ENCODE measurements at places on chromosomes 3 and 15. TPM values are rescaled to one million over a fixed set of nuclear protein-coding genes. Genes with fewer than 3 reads are reported as not detected.

DNA sequence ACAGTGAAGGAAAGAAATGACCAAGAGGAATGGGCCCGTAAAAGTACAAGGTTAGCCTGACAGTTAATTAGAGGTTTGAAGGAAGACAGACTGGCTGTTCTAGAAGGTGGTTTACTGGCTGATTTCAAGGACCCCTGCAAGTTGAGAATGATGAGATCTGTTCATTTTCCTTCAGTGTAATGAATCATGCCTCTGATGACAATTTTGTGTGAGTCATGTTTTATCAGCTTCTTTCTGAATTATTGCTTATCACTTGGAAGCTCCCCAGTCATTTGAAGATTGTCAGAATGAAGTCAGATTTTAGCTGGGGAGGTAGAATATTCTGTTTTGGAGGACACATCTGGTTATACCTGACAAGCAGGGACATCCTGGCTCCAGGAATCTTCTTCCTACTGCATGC, 50.6 kb downstream of the DRD3 start:
- H3K27ac ChIP-seq = no peak overlapping the region
- no peak overlapping the region for H3K4me3 ChIP-seq
- H3K36me3 ChIP-seq = no peaks in the 10 kb centered on the region

GRCh38 chr15:98676586-98677270, 28.4 kb downstream of the IGF1R start:
- no peak overlapping the region for H3K4me3 ChIP-seq
- peaks cover 2% of the 10 kb centered on the region for H3K4me1 ChIP-seq
- H3K27ac ChIP-seq = no peak overlapping the region
- no peak for DNase-seq
- no peaks in the 10 kb centered on the region for H3K27me3 ChIP-seq

DNA sequence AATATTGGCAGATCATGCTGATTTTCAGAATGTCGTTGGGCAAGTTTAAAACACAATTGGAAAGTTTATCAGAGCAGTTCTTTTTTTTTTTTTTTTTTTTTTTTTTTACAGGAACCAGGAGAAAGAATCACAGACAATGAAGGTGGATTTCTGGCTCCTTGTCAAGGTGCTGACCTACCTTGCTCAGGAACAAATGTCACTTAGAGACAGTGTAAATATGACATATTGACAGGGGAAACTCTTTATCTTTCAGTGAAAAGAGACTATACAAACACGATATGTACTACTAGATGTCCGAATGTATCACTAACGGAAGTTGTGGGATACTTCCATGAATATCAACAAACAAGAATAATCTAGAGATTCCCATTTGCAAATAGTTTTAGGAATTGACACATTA, 237.3 kb downstream of the FMN1 start:
- H3K4me1 ChIP-seq = no peaks in the 10 kb centered on the region
- no peak for DNase-seq
- H3K36me3 ChIP-seq = no peaks in the 10 kb centered on the region
- H3K4me3 ChIP-seq = no peak overlapping the region
- H3K27ac ChIP-seq = no peak overlapping the region

C3orf70 gene
- not detected for total RNA-seq

GRCh38 chr3:159928666-159929065, 60.0 kb upstream of the IL12A start:
- no peaks in the 10 kb centered on the region for H3K36me3 ChIP-seq
- no peak overlapping the region for H3K27ac ChIP-seq
- no peak overlapping the region for H3K4me3 ChIP-seq
- H3K4me1 ChIP-seq = peaks cover 5% of the 10 kb centered on the region
- no peak for DNase-seq

DNA sequence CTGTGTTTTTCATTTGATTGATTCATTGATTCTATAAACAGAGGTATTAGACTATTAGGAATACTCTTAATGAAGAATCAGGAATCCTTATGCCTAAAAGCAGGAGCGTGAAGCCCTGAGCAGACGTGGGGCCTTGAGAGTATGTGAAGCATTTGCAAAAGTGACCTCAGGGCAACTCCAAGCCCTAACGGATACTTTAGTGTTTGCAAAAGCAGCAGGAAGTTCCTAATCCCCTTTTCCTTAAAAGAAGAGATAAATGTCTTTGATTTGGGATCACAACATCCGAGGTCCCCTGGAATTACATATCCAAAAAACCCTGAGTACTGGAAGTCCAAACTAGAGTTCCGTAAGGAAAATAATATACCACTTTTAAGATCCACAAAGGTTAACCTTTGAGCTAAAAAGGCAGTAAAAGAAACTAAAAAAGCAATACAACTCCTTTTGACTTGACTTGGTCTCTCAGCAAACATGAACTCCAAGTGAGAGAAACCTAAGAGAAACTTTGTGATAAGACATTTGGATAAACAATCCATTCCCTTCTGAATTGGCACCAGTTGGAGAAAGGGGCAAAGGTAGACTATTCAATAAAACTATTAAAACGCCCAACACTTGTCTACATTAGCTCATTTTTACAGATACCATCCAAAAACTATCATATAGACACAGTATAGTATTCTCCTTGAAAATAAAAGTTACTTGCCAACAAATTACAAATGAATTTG, 27.4 kb downstream of the PRTG start:
- H3K4me3 ChIP-seq = no peak overlapping the region
- H3K36me3 ChIP-seq = no peaks in the 10 kb centered on the region
- H3K27me3 ChIP-seq = peaks cover 23% of the 10 kb centered on the region
- no peaks in the 10 kb centered on the region for H3K4me1 ChIP-seq
- no peak for DNase-seq
- H3K27ac ChIP-seq = no peak overlapping the region

DNA sequence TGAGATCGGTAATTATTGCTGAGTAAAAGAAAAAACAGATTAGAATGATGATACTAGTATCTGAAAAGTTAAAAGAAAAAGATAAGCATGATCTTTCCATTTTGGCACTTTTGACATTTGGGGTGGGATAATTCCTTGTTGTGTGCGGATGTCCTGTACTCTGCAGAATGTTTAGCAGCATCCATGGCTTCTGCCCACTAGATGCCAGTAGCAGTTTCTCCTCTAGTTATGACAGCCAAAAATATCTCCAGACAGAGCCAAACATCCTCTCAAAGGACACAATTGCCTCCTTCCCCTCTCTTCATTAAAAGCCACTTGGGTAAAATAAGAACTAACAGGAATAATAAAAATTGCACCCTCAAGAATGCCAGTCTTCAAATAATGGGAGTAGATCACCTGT, 468.8 kb upstream of the GRM7 start:
- H3K4me3 ChIP-seq = no peak overlapping the region
- H3K36me3 ChIP-seq = no peaks in the 10 kb centered on the region
- no peaks in the 10 kb centered on the region for H3K27me3 ChIP-seq
- no peak overlapping the region for H3K27ac ChIP-seq

DNA sequence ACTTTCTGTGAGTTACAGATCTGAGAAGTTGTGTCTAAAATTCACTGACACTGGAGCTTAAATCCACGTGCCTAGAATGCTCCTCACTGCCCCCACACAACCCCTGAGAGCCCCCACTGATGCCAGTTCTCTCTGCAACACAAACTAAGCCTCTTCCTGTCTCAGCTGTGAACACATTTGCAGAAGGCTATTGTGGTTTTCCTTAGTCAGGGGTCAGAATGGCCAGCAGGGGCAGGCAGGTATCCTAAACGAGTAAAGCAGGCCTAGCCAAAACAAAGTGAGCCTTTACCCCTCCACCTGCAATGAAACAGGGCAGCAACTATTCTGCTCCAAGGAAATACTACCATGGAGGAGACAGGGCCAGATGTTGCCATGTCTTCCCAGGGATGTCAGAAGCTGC, 78.6 kb downstream of the FHIT start:
- DNase-seq = no peak
- H3K4me3 ChIP-seq = no peak overlapping the region
- peaks cover 3% of the 10 kb centered on the region for H3K4me1 ChIP-seq
- no peak overlapping the region for H3K27ac ChIP-seq

- H3K27ac ChIP-seq = no peak overlapping the region
- no peaks in the 10 kb centered on the region for H3K27me3 ChIP-seq
- H3K36me3 ChIP-seq = no peaks in the 10 kb centered on the region
- H3K4me1 ChIP-seq = no peaks in the 10 kb centered on the region
- H3K4me3 ChIP-seq = no peak overlapping the region
Measured at GRCh38 chr3:76879959-76880358, 159.9 kb upstream of the ROBO2 start.

DNA sequence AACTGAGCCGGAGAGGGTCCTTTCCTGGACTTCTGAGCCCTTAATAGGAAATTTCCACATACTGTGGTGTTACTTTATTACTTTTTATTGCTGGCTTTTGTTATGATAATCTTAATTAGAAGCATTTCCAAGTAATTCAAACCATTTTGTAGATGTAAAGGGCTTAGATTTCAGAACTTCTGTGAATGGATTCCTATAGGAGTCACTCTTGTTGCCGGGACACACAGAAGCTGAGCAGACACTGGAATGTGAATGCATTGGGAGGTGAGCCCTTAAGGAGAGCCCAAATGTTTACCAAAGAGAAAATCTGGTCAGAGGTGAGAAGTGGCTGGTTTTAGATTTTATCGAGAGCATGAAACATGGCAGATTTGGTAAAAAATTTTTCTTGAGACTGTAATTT, 87.4 kb downstream of the FNDC3B start:
- no peaks in the 10 kb centered on the region for H3K27me3 ChIP-seq
- H3K27ac ChIP-seq = no peak overlapping the region
- H3K36me3 ChIP-seq = peaks cover 23% of the 10 kb centered on the region
- no peak overlapping the region for H3K4me3 ChIP-seq

DNA sequence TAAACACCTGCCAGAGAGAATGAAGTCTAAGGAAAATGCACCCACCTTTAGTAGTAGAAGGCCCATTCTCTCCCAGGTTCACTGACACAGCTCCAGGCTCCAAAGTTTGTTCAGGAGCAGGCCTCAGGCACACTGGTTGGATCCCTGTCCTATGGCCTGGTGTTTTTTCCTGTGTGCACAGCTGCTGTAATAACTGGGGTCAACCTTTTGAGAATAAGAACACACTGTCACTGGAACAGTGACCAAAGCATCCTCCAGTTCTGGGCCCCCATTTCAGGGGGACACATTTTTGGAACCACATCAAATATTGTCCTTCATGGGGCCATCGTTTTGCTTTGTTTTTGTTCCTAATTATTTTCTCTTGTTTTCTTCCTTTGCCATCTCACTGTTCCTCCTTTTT, 95.8 kb downstream of the ARNT2 start:
- no peaks in the 10 kb centered on the region for H3K4me1 ChIP-seq
- no peaks in the 10 kb centered on the region for H3K27me3 ChIP-seq
- no peak for DNase-seq
- no peak overlapping the region for H3K27ac ChIP-seq

- H3K36me3 ChIP-seq = no peaks in the 10 kb centered on the region
- no peak for DNase-seq
- H3K27ac ChIP-seq = no peak overlapping the region
- H3K4me1 ChIP-seq = peaks cover 9% of the 10 kb centered on the region
- H3K4me3 ChIP-seq = no peak overlapping the region
- H3K27me3 ChIP-seq = peaks cover 14% of the 10 kb centered on the region
Measured at GRCh38 chr15:63465104-63465503, 39.3 kb upstream of the USP3 start.

DNA sequence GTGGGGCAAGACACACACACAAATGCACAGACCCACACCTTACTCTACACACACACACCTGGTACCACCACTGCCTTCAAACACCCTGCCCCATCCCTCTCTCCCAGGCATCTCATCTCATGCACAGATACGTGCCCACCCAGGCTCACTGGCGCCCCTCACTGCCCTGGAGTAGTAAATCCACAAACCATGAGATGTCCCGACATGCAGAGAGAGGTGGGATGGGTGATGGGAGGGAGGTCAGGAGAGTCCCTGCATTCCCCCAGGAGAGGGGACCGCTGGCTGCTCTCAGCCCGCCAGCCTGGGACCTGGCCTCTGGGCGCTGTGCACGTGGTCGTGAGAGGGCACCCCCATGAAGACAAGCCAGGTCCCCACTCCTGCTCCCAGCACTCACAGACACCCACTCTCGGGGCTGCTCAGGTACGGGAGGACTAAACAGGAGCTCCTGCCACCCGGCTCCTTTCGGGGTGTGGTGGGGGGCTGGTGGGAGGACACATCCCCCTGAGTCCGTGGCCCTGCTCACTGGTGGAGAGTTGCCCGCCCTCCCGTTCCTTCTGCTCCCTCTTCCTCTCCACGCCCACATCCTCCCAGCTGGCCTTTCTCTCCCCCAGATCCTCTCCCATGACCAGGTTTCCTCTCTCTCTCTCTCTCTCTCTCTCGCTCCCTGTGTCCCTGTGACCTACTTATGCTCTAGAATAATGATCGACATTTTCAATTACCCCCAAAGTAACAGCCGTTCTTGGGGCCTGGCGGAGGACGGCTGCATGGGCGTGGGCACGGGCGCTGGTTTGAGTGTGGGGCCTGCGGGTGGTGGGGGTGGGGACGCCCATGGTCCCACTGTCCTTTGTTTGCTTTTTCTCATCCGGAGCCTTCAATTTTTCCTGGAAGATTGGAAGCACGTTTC, 18.9 kb upstream of the CSPG4 start:
- H3K36me3 ChIP-seq = no peaks in the 10 kb centered on the region
- no peak for DNase-seq
- H3K27ac ChIP-seq = no peak overlapping the region
- H3K4me3 ChIP-seq = no peak overlapping the region
- peaks cover 3% of the 10 kb centered on the region for H3K27me3 ChIP-seq

- H3K4me1 ChIP-seq = peaks cover 14% of the 10 kb centered on the region
- peaks cover 3% of the 10 kb centered on the region for H3K36me3 ChIP-seq
- DNase-seq = no peak
- no peaks in the 10 kb centered on the region for H3K27me3 ChIP-seq
- H3K4me3 ChIP-seq = no peak overlapping the region
Measured at GRCh38 chr3:52313774-52314188, 2.3 kb upstream of the DNAH1 start.

DNA sequence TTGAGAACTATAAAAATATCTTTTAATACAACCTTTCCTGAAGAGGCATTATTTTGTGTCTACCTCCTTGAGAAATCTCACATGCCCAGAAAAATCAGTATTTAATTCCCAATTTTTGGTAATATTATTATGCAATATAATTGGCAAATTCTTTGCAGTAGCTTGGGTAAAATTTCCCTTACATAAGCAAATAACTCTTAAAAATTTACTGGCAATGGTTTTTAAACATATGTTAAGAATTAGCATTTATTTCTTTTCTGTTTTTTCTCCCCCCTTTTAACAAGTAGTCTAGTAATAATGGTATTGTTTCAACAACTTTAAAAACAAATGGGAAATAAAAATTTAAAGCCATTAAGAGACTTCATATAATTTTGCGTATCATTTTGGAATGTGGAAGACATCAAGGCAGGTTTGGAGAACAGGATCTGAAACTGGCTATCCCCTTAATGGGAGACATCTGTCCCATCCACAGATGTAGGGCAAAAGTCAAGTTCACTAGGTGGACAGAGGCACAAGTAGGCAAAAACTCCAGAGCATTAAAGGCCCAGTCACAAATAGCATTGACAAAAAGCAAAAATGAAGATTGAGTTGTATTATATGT, 89.6 kb upstream of the AADACL2 start:
- H3K27me3 ChIP-seq = peaks cover 3% of the 10 kb centered on the region
- H3K27ac ChIP-seq = no peak overlapping the region
- no peak for DNase-seq
- no peaks in the 10 kb centered on the region for H3K4me1 ChIP-seq

ALDH1L1 gene
- total RNA-seq = not detected

- peaks cover 33% of the 10 kb centered on the region for H3K36me3 ChIP-seq
- H3K4me1 ChIP-seq = peaks cover 25% of the 10 kb centered on the region
- H3K4me3 ChIP-seq = no peak overlapping the region
Measured at GRCh38 chr3:152352554-152352953, 83.8 kb downstream of the MBNL1 start.

GRCh38 chr3:20054549-20054987, 14.3 kb downstream of the KAT2B start:
- peaks cover 27% of the 10 kb centered on the region for H3K4me1 ChIP-seq
- H3K27ac ChIP-seq = no peak overlapping the region
- H3K27me3 ChIP-seq = no peaks in the 10 kb centered on the region
- H3K4me3 ChIP-seq = no peak overlapping the region

- DNase-seq = no peak
- H3K27me3 ChIP-seq = peaks cover 16% of the 10 kb centered on the region
- H3K36me3 ChIP-seq = no peaks in the 10 kb centered on the region
Measured at GRCh38 chr3:49132073-49132436, 795 bp downstream of the LAMB2 start.
